ENCODE measurements at places on chromosomes 6 and 20.

- DNase-seq = no peak
Observed at GRCh38 chr6:150719099-150719766, 119.5 kb downstream of the PLEKHG1 start.

DNA sequence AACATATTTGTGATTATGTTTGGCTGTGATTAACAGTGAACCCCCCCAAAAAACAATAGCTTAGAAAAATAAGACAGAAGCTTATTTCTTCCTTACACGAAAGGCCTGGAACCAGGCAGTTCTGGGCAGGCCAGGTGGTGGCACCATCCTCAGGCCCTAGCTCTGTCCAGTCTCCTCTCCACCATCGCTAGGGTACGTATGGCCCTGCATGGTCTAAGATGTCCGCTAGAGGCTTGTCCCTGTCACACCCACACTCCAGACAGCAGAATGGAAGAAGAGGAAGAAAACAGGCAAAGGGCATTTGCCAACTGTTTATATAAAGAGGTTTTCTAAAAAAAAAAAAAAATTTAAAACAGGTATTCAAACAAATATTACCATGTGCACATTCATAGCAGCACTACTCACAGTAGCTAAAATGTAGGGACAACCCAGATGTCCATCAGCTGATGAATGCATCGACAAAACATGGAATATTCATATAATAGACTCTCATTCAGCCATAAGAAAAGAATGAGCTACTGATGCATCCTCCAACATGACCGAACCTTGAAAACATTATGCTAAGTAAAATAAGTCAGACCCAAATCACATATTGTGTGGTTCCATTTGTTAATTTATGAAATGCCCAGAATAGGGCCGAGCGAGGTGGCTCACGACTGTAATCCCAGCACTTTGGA lies 6.7 kb downstream of the TGM3 start:
- no peak for DNase-seq

DNA sequence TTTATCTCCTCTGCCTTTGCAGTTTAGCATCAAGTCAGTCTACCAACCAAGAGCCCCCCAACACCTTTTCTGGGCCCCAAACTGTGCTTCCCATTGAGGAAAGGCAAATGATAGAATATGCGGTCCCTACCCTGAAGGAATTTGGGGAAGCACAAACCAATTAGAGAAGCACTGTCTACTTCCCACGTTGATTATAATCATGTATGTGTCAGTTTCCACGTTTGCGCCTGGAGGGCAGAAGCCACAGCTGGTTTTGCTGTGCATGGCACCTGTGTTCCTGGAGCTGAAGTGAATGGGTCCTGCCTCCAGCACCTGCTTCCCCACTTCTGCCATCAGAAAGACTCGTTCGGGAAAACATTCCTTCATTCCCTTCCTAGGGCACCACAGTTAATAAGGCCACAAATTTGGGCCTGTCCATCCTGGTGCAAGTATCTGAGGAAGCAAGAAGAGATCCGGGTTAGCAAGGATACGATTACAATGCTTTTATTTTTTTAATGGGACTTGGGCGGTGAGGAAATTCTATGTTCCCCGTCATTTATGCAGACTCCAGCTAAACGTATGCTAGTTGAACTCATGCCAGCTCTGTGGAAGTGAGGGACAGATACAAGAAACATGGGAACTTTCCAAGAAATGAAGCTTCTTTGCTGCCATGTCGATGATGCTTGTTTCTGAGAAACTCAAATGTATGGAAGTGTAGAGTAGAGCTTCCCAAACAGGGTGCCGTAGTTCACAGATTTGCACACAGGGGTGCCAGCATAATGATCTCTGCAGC lies 333.5 kb downstream of the NRN1 start:
- no peak for DNase-seq

GRCh38 chr6:39841291-39841690 lies 49.1 kb downstream of the DAAM2 start:
- DNase-seq = no peak

- DNase-seq = no peak
Observed at GRCh38 chr20:51498765-51499540, 43.6 kb downstream of the NFATC2 start.

GRCh38 chr6:11976489-11976888 lies 35.6 kb upstream of the HIVEP1 start:
- no peak for DNase-seq

- no peak for DNase-seq
Observed at GRCh38 chr6:46651816-46652215, 802 bp downstream of the CYP39A1 start.

- no peak for DNase-seq
Observed at GRCh38 chr6:155126727-155127439, 131.8 kb downstream of the TIAM2 start.

- DNase-seq = no peak
Observed at GRCh38 chr6:4270001-4270400, 134.6 kb upstream of the ECI2 start.

DNA sequence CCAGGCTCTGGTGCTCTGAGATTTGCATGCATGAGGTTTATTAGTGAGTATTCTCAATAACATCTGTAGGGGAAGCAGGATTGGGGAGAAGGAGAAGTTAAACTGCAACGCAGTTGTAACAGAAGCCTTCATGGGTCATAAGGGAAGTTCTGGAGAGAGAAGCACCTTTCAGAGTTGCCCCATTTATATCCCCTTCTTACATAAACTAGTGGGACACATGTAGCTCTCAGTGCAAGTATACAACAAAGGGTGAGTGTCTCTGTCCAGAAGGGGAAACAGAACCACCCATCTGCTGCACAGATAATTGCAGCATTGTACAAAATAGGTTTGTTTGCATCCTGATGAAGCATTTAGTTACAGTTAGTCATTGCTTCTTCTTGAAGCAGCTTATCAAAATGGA lies 4.3 kb upstream of the ADGB start:
- DNase-seq = no peak

DNA sequence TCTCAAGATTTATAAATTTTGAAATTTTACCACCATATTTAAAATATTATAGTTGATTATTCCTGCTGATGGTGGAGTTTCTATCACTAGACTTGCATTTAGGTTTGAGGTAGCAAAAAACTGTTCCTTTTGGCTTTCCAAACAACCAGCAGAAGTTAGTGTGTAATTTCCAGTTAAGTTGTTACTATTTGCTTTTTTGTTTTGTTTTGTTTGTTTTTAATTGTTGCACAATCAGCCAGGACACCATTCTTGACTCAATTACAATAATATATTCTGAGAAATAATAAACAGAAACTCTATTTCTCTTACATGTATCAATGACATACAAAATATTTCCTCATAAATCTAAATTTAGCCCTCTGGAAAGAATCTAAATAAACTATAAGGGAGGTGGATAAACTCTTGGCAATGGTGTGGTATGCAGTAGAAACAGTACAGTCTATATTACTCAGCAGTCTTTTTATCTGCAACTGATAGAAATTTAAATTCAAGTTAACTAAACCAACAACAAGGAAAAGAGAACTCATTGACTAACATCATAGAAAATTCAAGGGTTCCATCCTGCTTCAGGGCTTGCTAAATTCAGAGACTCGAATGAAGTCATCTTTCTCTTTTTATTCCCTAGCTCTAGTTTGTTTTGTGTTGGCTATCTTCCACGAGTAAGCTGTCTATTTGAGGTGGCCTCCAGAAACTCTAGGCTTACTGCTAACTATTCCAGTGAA lies 19.4 kb upstream of the COL19A1 start:
- DNase-seq = no peak

- DNase-seq = no peak
Observed at GRCh38 chr6:70841112-70841511, 115.7 kb downstream of the B3GAT2 start.

DNA sequence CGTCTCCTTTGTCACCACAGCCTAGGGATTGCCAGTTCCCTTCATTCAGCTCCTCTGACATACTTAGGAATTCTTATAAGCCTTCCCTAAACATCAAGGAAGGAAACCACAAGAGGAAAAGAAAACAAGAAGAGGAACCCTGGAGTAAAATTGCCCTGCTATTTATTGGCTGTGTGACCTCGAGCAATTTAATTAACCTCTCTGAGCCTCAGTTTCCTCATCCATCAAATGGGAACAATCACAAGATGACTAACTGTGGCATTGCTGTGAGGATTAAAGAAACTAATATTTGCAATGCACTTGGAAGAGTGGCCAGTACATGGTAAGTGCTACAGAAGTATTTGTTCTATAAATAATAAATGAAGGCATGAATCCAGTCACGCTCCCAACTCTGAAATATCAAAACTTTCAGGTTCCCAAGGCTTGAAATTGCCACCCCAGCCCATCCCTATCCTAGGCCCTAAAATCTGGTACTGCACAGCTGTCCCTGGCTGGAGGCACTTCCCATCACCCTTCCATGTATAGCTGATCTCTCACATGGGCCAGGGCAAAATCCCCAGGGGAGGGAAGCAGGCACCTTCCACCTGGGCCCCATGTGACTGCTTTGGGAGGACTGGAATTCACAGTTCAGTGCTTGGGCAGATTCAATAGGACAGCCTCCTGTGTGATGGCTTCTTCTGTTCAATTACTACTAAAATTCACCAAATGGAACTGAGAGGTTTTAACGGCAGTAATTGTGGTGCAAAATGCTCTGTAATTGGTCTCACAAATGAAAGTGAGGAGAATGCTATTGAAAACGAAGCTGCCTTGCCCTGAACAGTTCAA lies 78.0 kb upstream of the MAFB start:
- DNase-seq = no peak

DNA sequence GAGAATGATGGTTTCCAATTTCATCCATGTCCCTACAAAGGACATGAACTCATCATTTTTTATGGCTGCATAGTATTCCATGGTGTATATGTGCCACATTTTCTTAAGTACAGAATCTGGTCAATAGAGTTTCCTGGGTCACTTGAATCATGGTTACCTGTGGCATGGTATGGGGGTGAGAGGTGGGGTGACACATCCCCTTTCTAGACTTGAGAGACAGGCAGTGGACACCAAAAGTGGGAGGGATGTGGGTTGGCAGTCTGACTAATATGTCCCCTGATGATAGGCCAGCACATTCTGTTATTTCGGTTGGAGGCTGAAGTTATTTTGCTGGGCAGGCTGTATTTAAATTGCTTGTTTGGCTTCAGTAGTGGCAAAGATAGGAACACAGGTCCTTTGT lies 78.1 kb downstream of the UST start:
- DNase-seq = no peak

- DNase-seq = no peak
Observed at GRCh38 chr20:3679749-3680700, 1.8 kb downstream of the ADAM33 start.

DNA sequence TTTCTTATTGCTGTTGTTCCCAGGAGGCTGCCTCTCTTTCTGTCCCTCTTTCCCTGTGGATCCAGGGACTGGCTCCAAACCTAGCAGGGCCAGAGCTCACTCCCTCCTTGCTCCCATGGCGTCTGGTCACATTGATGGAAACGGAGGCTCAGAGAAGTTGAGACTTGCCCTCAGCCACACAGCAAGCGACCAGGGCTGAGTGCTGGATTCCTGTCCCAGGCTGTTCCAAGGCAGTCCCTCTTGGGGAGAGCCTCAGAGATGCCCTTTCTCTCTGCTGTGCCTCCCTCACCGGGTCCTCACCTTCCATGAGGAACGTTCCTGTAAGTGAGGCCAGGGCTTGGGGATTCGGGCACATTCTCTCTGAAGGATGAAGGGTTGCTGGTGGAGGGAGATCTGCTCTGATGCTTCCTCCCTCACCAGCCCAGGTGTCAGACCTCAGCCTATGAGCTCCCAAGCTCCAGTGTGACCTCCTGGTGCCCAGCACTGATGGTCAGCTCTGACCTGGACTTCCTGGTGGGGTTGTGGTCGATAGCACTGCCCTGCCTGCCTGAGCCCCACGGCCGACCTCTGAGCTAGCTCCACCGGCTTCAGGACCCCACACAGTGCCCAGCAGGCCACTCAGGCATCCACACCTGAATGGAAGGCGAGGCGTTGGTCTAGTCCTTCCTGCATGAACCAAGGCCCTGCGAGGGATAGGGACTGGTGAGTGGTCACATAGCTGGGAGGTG lies 26.8 kb downstream of the SUN5 start:
- DNase-seq = no peak

DNA sequence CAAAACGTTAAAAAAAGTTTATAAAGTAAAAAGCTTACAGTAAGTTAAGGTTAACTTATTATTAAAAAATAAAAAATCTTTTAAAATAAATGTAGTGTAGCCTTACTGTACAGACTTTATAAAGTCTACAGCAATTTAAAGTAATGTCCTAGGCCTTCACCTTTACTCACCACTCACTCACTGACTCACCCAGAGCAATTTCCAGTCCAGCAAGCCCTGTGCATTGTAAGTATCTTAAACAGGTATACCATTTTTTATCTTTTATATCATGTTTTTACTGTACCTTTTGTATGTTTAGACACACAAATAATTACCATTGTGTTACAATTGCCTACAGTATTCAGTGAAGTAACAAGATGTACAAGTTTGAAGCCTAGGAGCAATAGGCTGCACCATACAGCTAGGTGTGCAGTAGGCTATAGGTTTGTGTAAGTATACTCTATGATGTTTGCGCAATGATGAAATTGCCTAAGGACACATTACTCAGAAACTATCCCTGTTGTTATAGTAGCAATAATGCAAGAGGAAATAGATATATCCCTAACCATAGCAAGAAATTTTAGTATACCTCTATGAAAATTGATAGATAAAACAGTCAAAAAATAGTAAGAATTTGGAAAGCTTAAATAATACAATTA lies 39.5 kb downstream of the FBXO5 start:
- DNase-seq = no peak

GRCh38 chr20:36279362-36279761 lies 26.8 kb upstream of the DLGAP4 start:
- DNase-seq = no peak

GRCh38 chr6:75209184-75209723 lies 3.4 kb upstream of the COL12A1 start:
- no peak for DNase-seq

DNA sequence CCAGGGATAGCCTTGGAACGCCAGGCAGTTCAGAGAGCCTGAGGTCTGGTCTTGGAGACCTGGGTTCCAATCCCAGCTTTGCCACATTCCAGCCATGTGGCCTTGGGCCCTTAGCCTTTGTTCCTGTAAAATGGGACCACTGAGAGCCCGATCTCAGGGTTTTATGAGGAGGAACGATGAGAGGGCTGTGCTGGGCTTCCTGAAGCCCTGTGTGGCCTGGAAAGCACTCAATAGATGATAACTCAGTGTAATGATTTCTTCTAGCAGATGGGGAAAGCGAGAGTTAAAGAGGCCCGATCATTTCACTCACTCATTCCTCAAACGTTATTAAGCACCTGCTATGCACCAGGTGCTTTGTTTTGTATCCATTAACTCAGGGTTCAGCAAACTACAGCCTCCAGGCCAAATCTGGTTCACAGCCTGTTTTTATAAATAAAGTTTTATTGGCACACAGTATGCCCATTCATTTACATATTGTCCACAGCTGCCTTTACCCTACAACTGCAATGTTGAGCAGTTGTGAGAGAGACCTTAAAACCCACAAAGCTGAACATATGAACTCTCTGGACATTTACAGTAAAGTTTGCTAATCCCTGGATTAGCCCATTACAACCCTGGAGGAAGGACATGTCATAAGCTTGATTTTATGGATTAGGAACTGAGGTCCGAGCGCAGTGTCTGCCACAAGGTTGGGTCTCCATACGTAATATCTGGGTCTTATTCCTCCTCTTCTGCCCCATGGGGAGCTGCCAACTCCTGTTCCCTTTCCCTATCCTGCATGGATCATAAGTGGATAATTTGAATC lies 90.4 kb downstream of the CEBPB start:
- no peak for DNase-seq

Measured in cortex of kidney (tissue), 1 donor.